Common myeloid progenitor, CD34-positive (primary cell): ENCODE measurements at places on chromosomes 3 and 15.
A peak's percentile ranks its signal among the peaks of the same experiment; 100 is the strongest.

GRCh38 chr3:98770261-98771039 lies 7.3 kb downstream of the ST3GAL6 start:
- peak; percentile 23 for DNase-seq

GRCh38 chr15:29090617-29091466 lies 178.8 kb downstream of the NSMCE3 start:
- DNase-seq: peak; percentile 44

- no peak for DNase-seq
Measured at GRCh38 chr3:186456731-186457191, 87.4 kb downstream of the CRYGS start.

- no peak for DNase-seq
Measured at GRCh38 chr3:31384117-31384516, 148.6 kb upstream of the STT3B start.

- peak; percentile 68 for DNase-seq
Measured at GRCh38 chr15:101124731-101125451, 127.0 kb downstream of the CHSY1 start.

- DNase-seq: peak; percentile 44
Measured at GRCh38 chr3:177249203-177249602, 51.9 kb upstream of the TBL1XR1 start.

GRCh38 chr15:48984811-48985352 lies 21.2 kb upstream of the SHC4 start:
- no peak for DNase-seq

- no peak for DNase-seq
Measured at GRCh38 chr15:35005933-35006332, 17.8 kb upstream of the ZNF770 start.

DNA sequence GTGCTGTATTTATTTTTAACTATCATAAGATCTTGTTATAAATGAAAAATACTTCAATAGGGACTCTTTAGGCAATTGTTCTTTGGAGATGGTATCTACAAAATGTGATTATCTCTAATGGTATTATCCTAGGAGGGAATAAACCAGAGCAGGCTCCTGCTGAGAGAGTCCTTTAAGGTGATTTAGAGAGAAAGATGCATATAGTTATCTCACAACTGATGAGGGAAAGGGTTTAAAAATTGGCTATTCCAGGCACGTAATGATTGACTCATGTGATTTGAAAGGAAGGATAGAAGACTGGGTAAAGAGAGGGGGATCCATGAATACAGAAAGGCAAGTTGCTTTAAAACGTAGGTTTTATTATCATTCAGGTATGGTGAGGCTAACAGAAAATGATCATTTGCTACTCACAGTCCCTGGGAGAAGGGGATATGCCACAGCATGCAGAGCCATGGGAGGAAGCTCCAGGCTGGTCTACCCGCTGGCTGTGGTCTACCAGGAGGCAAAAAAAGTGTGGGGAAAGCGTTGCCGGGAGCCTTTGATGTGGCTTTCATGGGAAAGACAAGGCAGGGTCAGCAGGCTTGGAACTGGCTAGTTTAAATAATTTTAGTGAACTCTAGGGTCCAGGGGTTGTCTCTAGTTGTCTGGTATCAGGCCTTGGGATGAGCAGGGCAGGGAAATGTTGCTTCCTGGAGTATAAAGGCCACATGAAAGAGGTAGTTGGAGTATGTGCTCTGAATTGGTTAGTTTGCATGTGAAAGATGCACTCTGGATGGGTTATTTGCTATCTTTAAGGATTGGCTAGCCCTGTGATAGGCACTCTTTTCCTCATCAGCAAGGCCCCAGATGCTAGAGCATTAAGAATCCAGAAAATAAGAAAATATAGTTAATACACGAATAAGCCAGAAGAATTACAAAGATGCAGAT lies 798.4 kb upstream of the GRM7 start:
- DNase-seq: no peak

DNA sequence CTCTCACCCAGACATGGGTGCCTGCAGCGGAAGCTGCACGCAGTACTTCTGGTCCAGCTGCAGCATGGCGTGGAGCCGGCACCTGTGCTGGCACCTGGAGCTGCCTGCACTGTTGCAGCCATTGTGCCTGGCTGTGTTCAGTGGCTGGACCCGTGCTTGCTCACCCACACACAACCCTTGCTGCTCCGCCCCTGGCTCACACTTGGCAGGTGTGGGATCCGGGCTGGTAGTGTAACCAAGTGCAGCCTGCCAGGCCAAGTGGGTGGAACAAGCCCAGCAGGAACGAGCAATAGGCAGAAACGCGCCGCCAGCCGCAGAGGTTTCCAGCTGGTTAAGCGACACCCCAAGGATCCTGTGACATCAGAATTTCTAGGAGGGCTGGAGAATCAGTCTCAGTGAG lies 11.2 kb upstream of the SCAPER start:
- DNase-seq: no peak

DNA sequence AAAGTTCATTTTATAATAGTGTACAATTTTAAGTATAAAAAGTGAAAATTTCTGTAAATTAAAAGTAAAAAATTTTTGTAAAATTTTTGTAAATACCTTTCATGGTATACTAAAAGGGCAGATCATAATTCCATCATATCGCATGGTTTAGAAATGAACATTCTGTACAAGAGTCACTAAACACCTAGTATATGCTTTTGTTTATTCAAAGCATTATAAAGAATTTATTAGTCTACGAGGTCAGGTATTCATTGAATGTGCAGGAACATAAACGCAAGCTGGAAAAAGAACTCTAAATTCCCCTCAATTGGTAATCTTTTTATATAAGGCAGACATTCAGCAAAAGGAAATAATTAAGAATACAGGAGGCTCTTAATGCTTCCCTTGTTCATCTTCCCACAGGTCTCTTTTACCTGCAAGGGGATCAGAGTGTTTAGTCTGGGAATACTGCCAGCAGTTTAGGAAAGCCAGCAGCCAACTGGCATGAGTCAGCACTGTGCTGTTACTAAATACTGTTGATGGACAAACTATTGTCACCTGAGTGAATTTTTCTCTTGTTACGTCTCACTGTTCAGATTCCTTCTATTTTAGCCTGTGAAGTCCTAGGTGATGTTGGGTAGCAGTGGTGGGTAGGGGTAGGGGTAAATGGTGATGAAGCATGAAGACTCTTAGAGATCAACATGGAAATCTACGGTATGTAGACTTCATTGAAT lies 70.1 kb downstream of the UQCC5 start:
- peak; percentile 0 for DNase-seq

DNA sequence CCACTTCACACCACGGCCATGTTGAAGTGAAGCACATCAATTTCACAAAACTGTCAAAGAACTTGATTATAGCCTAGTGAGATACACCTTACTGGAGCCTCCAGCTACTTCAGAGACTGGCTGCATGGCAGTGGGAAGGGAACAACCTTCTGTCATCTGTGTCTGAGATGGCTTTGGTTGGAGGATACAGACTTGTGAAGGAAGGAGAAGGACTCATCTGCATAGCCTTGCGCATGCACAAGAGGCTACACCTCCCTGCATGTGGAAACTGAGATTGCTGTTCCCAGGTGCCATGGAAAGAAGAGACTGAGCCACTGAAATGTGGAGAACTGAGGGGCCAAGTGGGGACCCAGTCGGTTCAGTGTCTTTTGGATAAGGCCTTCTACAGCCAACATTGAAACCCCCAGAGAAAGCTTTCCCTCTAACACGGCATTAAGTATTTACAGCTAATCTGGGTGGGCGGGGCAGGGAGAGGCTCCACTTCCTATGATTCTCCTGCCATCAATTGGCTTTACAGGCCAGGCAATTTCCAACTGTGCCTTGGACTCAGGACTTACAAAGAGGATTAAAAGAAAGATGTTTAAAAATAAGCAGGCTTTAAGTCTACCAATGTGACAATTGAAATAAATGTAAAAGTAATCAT lies 58.8 kb downstream of the IL16 start:
- no peak for DNase-seq

DNA sequence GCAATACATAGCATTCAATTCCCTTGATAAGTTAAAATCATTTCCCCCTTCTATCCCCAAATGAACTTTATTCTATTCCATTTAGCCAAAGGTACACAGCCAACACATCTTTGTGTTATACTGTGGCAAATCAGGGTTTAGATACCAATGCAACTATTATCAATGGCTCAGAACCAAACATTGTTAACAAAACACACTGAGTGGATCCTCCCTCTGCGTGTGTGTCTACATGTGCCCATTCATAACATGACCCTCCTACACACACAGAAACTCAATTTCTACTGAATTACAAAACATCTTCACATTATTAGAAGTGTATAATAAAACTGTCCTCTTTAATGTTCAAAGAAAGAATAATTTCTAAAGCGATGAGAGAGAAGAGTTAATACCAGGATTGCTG lies 1.3 kb downstream of the TTBK2 start:
- DNase-seq: no peak

DNA sequence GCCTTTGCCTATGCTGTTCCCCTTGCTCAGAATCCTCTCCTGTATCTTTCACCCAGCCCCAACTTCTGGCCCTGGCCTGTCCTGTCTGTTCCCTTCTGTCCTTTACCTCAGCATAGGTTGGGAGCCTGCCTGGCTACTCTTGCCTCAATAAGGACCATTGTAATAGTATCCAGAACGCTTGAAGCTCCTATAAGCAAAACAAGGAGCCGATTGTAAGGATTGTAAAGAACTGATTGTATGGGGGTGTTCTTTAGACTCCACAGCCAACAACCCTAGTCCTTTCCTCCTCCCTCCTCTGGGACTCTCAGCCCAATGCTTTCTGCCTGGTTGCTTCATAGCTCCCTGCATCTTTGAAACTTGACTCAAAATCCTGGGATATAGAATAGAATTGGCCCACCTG lies 18.7 kb upstream of the RAD54L2 start:
- no peak for DNase-seq
